Left ventricle myocardium inferior (tissue), 1 donor: ENCODE measurements at places on chromosomes 4 and X. TPM values are rescaled to one million over a fixed set of nuclear protein-coding genes. Genes with fewer than 3 reads are reported as not detected.

Gene COL25A1
- total RNA-seq: 0.77 TPM

Gene NEUROG2
- total RNA-seq: not detected

Gene SMIM10L2A
- 0.82 TPM for total RNA-seq

Gene CLDN34
- not detected for total RNA-seq

Gene HHIP
- total RNA-seq: not detected

Gene SFRP2
- total RNA-seq: 0.14 TPM
